NCI-H1694 (cell line): ENCODE measurements at places on chromosomes 4 and X.

DNA sequence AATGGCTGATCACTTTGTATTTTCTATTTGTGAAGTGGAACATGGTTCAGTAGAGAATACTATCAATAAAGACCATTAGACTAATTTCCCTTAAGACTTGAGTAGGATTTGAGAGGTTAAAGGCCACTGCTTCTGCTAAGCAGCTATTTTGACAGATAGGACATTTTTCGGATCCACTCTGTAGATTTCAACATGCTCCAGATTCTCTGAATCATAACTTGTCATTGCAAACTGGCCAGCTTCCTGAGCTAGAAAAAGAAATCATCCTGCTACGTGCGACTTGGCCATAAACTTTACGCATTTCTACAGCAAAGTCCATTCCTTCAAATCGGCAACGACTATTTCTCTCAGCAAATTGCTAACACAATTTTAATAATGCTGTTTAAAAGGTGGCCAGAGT lies 55.2 kb downstream of the MGST2 start:
- DNase-seq, result no peak

- no peak for DNase-seq
Measured at GRCh38 chr4:33386764-33387163, 2666.6 kb downstream of the PCDH7 start.

DNA sequence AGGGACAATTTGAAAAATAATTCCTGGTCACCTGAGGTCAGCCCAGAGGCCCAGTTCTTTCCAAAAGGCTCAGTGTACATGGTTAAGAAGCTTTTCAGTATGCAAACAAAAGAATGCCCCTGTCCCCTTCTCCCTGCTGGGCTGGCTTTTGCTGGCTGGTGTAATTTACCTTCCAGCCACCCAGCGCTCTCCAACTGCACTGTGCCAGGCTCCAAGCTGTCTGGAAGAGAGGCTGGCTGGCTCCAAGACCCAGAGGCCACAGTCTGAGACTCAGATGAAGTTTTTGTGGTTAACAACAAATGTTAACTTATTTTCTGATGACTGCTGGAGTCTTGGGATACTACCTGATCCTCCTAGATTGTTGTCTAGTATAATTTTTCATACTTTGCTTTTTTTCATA lies 11.9 kb upstream of the KIT start:
- DNase-seq, result no peak

DNA sequence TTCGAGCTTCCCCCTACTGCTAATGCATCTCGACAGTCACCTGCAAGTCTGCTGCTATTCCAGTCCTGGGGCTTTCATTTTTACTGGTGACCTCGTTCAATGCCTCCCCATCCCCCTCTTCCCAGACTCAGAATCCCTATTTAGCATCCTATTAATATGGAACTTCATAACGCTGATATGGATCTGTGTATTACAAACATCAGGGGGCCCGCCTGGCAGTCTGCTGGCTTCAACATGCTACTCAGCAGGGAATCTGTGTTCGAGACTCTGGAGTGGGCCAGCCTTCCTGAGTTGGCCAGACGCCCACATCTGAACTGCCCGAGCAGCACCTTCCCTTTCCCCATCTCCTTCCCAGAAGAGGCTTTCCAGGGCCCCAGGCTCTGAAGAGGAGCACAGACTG lies 173.9 kb upstream of the PPARGC1A start:
- DNase-seq, result no peak

DNA sequence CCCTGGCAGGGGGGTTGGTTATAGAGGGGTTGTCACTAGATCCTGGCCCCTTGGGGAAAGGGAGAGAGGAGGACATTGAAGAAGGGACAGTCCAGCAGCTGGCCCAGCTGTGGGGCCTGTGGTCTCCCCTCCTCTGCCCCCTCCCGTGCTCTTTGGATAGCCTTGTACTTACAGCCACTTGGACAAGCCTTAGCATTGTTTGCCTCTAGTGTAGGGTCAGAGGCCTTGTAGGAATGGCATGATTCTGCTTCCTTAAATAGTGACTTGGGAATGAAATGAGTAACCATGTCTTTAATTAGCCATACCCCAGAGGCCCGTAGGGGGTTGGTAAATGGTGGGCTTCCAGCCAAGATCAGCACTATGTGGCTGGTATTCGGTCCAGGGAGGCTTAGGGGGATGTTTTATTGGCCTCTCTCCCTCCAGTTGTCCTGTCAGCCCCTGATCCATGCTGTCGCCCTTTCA lies 230.6 kb downstream of the PTTG2 start:
- DNase-seq, result no peak

- no peak for DNase-seq
Measured at GRCh38 chrX:16718824-16719333, 533 bp upstream of the SYAP1 start.

DNA sequence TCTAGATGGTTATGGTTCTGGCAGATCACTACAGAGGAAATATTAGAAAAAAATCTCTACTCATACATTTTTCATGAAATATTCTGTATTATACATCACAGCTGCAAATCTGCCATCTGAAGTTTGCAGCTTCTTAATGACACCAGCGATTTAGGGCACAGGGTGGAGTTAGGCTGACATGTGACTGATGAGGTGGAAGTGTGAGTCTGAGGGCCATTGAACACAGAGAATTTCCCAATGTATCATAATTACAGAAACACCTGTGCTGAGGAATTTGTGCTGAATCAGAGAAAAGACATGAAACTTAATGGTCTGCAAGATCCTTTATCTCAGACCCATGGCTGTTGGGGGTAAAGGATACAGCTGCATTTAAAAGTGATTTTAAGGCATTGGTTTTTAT lies 2025.6 kb upstream of the AGA start:
- DNase-seq, result no peak

- DNase-seq, result no peak
Measured at GRCh38 chrX:134868771-134869495, 121.9 kb upstream of the SMIM10 start.

DNA sequence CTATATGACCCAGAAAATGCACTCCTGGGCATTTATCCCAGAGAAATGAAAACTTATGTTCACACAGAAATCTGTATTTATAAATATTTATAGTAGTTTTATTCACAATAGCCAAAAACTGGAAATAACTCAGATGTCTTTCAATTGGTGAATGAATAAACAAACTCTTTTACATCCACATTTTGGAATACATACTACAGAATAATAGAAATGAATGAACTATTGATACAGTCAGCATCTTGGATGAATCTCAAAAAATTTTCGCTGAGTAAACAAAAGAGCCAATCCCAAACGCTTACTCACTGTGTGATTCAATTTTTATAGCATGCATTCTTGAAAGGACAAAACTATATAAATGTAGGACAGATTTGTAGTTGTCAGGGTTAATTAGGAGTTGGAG lies 75.1 kb upstream of the HTR2C start:
- no peak for DNase-seq

GRCh38 chr4:136927172-136927571 lies 605.1 kb downstream of the PCDH18 start:
- no peak for DNase-seq

GRCh38 chrX:48864210-48864609 lies 28.8 kb upstream of the PCSK1N start:
- DNase-seq, result no peak

DNA sequence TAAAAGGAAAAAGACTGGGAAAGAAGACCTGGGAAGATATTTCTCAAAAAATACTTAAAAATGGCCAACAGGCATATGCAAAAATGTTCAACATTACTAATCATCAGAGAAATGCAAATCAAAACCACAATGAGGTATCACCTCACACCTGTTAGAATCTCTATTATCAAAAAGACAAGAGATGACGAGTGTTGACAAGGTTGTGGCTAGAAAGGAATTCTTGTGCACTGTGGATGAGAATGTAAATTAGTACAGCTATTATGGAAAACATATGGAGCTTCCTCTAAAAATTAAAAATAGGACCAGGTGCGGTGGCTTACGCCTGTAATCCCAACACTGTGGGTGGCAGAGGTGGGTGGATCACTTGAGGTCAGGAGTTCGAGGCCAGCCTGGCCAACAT lies 50.0 kb downstream of the C4orf46 start:
- DNase-seq, result no peak

GRCh38 chr4:31620476-31620875 lies 900.3 kb downstream of the PCDH7 start:
- DNase-seq, result no peak

DNA sequence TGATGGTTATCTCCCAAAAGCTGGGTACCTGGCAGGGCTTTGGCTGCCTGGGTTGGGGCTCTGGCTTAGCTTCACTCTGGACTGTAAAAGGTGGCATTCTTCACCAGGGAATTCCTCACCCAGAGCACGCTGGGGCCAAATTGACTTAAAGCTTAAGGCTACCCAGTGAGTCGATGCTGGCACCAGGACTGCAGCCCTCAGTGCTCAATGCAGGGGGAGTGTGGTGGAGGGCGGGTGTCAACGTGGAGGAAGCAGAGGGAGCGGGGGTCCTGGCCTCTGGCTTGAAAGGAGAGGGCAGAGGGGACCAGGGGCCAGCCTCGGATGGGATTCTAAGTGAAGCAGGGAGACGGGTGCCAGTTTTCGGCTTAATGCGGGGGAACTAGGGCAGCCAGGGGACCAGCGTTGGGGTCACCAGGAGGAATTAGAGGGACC lies 446 bp upstream of the FAM50A start:
- no peak for DNase-seq

DNA sequence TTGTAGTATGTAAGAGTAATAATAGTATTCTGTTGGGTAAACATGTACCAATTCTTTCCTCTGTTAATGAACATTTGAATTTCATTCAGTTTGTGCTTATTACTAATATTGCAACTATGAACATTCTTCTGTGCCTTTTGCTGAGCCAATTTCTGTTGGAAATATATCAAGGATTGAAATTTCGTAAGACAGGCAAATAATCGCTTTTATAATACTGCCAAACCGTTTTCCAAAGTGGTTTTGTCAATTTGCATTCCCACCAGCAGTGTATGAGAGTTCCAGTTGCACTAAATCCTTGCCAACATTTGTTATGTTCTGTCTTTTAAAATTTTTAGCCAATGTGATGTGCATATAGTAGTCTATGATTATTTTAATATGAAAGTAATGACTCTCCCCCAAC lies 38.6 kb downstream of the MAGEB17 start:
- no peak for DNase-seq

DNA sequence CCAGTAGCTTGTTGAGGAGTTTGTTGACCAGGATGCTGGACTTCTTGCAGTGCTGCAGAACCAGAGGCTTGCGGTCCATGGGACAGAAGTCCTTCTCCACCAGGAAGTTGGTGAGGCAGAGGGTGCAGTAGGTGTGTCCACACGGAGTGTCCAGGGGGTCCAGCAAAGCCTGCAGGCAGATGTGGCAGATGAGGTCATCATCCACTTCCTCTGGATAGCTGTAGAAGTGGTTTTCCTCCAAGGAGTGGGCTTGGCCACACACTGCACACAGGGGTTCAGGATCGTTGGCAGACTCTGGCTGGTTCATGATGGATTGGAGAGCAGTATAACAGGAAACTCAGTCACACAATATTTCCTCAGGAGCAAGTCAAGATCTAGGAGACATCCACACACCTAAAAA lies 17.6 kb downstream of the LNX1 start:
- DNase-seq, result no peak

DNA sequence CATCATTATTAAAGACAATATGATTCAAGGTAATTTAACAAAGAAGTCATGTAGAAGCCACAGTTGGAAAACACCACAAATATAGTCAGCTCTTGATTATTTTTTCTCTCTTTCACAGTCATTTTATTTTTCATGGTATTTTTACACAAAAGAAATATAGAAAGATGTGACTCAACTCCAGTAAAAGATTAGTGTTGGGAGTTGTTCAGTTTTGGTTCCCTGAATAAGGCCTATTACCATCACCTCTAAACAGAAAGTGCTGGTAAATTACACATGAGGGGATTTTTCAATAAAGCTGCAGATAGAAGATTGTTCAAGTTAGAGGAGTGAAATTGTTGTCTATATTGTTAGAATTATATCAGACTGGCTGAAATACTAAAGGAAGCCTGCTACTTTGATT lies 107.0 kb downstream of the DDIT4L start:
- no peak for DNase-seq

GRCh38 chr4:175824076-175824475 lies 12.0 kb upstream of the GPM6A start:
- DNase-seq, result no peak

- no peak for DNase-seq
Measured at GRCh38 chrX:17967888-17968287, 106.8 kb upstream of the RAI2 start.

- DNase-seq, result no peak
Measured at GRCh38 chrX:24146283-24146949, 3.1 kb upstream of the ZFX start.

- no peak for DNase-seq
Measured at GRCh38 chr4:182303847-182304246, 60.6 kb downstream of the TENM3 start.

- DNase-seq, result no peak
Measured at GRCh38 chr4:69239557-69240168, 25.1 kb upstream of the UGT2B11 start.

GRCh38 chrX:38896724-38897298 lies 95.6 kb downstream of the MID1IP1 start:
- DNase-seq, result no peak

- DNase-seq, result no peak
Measured at GRCh38 chr4:19375931-19376330, 875.8 kb upstream of the SLIT2 start.

DNA sequence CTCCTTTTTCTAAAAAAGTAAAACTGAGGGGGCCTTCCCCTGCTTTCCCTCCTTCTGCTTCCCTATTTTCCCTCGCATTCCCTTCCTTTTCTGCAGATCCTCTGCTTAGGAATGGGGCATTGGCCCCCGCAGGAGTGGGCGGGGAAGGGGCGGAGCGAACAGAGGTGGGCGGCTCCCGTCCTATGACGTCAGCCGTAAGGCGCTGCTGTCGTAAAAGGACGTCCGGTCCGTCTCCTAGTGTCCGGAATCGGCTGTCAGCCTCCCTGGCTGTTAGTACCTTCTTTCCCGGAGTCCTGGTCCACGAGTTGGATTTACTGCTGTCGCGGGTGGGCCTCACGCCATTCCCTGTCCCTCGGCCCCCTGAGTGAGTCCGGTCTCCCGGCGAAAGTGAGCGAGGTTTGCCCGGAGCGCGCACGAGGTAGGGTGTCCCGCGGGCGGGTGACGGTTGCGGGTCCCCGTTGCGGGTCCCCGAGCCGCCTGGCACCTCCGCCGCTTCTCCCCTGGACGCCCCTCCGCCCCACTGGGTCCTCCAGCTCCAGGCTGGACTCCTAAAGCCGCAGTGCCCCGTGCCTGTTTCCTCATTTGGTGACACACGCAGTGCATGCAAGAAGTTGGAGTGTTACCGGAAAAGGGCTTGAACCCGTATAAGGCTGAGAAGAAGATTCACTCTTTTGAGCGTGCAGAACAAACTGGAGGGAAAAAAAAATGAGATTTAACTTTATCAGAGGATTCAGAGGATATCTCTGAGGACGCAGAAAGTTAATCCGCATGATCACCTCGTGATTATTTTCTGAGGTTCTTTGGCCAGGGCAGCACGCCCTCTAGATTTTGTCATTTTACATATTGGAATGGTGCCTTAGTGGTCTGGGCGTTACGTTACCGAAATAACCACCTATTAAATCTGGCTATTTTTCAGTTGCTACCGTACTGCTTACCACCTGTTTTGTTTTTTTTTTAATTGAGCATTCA lies at the start of gene ZNF330:
TSS of gene ZNF330 (plus strand) at position 205 of the 969 bp plus-strand sequence. CDS start 1,477 bp downstream, outside the sequence.
- DNase-seq, result peak; percentile 67

GRCh38 chr4:18077808-18078207 lies 56.3 kb upstream of the LCORL start:
- no peak for DNase-seq

GRCh38 chr4:13694256-13694655 lies 66.7 kb upstream of the BOD1L1 start:
- no peak for DNase-seq

GRCh38 chr4:151215295-151215694 lies 61.7 kb upstream of the PRSS48 start:
- DNase-seq, result no peak
